ENCODE measurements at places on chromosomes 4 and X.
A peak's percentile ranks its signal among the peaks of the same experiment; 100 is the strongest.

DNA sequence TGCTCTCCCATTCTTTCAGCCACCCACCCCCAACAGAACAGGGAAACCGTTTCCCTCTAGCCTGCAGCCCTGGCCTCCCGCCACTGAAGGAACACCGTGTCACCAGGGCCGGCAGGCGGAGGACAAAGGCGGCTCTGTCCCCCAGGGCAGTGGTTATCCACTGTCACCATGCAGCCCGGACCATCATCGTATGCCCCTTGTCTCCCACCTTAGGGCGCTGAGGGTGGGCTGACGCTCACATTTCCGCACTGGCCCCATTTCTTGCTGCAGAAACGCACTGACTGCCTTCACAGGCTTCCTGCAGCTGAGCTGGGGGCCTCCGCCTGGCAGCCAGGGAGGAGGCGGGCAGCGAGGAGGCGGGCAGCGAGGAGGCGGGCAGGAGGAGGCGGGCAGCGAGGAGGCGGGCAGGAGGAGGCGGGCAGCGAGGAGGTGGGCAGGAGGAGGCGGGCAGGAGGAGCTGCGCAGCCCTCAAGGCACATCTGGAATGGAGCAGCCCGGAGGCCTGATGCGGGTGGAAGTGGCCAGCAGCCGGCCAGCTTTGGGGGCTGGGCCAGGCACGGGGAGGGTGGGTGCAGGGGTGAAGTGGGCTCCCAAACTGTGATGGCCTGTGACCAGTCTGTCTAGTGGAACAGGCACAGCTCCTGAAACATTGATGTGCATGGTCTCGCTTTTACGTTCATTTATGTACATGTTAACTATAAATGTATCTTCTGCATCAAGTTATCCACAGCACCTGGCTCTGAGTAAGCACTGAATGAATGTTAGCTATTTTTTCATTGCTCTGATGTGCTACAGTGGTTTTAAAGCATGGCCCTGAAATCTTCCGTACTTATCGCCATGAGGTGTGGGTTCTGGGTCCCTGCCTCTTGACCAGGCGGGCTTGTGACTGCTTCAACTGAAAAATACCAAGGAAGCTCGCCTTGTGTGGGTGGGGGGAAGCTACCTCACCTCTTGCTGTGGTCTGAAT is 20.6 kb upstream of the KIAA0232 start:
- DNase-seq: no peak

- DNase-seq: no peak
Measured at GRCh38 chr4:128856246-128856645, 46.7 kb downstream of the JADE1 start.

GRCh38 chr4:123379392-123379791 is 17.2 kb upstream of the SPRY1 start:
- DNase-seq: no peak

- DNase-seq: no peak
Measured at GRCh38 chr4:79281566-79282359, 44.1 kb downstream of the NAA11 start.

DNA sequence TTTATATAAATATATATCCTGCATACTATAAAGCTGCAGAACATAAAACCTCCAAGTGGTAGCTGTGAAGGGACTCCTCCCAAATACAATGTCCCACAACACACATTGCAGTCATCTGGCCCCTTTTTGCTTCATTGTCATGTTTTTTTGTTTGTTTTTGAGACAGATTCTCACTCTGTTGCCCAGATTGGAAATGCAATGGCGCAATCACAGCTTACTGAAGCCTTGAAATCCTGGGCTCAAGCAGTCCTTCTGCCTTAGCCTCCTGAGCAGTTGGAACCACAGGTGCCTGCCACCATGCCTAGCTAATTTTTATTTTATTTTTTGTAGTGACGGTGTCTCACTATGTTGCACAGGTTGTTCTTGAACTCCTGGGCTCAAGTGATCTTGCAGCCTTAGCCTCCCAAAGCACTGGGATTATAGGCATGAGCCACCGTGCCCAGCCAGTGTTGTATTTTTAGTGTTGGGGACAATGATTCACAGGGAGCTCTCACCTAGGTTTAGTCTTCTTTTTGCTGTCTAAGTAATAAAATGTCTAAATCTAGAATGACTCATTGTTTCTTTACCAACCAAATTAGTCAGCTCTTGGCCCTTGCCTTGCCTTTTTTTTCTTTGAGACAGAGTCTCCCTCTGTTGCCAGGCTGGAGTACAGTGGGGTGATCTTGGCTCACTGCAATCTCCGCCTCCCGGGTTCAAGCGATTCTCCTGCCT is 24.0 kb upstream of the XIAP start:
- no peak for DNase-seq

- no peak for DNase-seq
Measured at GRCh38 chr4:125992891-125993290, 678.1 kb downstream of the FAT4 start.

DNA sequence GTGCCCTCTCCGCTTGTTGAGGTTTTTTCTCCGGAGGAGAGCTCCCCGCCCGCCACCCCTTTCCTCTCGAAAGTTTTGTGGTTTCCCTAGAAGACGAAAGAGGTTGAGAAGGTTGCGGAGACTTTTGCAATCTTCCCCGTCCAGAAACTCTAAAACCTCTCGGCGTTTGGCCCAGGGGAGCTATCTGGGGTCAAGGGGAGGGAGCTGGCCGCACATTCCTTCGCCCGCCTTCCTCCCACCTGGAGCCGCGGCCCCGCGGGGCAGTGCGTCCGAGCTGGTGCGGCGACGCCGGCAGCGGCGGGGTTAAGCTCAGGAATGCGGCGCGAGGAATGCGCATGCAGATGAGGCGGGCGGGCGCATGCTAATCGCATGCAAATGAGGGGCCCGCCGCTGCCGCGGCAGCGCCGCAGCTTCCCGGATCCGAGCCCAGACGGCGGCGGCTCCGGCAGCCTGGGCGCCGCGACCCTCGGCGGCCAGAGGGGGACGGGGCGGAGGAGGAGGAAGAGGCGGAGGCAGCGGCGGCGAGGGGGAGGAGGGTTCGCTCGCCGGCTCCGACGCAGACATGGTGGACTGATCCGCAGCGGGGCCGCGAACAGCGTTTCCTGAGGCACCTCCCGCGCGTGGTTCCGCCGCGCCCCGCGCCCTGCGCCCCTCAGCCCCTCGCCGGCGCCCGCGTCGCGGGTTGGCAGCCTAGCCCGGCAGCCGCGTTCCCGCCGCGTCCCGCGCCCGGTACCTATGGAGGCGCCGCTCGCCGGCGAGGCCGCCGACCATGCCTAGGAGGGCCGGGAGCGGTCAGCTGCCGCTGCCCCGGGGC is at the start of gene WWC2:
WWC2 (plus strand) TSS at position 535 of the 814 bp plus-strand sequence; CDS start at position 770, 235 bp downstream.
- peak; percentile 27 for DNase-seq

DNA sequence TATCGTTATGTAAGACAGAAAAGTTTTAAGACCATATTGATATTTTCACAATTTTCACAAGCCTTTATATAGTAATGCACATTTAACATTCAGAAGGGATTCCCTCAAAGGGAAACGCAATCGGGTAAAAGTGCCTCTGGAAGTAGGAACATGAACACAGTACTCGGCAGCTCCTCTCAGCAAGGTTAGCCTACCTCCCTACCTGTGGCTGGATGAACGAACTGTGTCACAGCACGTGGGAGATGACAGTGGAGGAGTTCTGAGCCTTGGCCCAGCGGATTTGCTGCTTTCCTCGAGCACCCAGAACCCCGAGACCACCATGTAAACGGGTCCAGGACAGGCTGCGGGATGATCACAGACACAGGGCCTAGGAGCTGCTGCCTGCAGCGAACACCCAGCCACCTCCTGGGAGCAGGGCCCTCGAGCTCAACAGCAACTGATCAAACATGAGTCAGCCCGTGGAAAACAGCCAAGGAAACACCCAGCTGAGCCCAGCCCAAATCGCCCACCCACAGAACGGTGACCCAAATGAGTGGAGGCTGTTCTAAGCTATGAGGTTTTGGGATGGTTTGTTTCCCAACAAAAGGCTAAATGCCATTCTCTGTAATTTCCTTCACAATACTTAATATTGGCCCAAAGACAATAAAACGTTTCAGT is 30.4 kb downstream of the FAT1 start:
- no peak for DNase-seq

DNA sequence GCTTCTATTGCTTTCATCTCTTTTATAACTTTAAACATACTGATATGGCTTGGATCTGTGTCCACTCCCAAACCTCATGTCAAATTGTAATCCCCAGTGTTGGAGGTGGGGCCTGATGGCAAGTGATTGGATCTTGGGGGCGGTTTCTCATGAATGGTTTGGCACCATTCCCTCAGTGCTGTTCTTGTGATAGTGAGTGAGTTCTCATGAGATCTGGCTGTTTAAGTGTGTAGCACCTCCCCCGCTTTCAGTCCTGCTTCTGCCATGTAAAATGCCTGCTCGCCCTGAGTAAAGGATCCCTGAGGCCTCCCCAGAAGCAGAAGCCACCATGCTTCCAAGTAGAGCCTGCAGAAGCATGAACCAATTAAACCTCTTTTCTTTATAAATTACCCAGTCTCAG is 17.7 kb downstream of the MND1 start:
- no peak for DNase-seq

GRCh38 chr4:127560755-127561154 is 72.0 kb upstream of the INTU start:
- DNase-seq: no peak

DNA sequence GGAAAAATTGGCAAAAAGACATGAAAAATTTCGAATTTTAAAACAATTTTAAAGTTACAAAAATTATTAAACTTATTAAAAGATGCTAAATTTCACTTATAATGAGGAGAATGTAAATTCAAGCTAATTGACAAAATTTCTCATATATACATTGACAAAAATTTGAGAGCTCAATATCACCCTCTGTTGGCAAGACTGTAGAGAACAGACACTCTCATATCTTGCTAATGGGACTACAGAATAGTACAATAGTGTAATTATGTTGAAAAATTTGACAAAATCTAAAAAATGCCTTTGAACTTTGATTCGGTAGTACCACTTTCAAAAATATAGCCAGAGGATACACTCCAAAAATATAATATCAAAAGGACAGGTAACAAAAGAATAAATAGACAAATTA is 29.8 kb downstream of the DCAF8L2 start:
- no peak for DNase-seq

- no peak for DNase-seq
Measured at GRCh38 chr4:11428899-11429698, 405 bp upstream of the HS3ST1 start.

- no peak for DNase-seq
Measured at GRCh38 chrX:23317799-23318724, 16.6 kb upstream of the PTCHD1 start.

- no peak for DNase-seq
Measured at GRCh38 chr4:23614284-23614892, 275.5 kb downstream of the PPARGC1A start.

Data from stimulated activated CD8-positive, alpha-beta memory T cell treated with anti-CD3 and anti-CD28 coated beads, Interleukin-2, amount 100 ng/mL, for 1 hour (primary cell).